ENCODE measurements at places on chromosomes 16 and 17.

- no peak for DNase-seq
Measured at GRCh38 chr16:68378436-68379415, 67.9 kb downstream of the PRMT7 start.

DNA sequence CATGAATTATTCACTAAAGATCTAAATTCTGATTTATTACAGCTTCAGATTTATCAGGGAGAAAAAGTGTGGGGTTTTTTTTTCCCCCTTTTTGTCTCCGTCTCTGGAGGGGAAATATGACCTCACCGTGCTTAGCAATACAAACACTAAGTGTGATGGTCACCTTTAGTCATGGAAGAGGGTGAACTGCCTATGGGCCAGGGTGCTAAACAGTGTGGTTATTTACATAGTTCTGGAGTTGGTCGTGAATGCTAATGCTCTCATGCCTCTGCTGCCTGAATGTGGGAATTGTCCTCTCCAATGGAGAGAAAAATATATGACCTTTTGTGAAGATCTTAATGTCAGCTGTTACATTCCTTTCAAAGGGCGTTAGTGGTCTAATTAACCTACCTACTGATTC, 44.8 kb upstream of the MSI2 start:
- DNase-seq: peak; percentile 37

DNA sequence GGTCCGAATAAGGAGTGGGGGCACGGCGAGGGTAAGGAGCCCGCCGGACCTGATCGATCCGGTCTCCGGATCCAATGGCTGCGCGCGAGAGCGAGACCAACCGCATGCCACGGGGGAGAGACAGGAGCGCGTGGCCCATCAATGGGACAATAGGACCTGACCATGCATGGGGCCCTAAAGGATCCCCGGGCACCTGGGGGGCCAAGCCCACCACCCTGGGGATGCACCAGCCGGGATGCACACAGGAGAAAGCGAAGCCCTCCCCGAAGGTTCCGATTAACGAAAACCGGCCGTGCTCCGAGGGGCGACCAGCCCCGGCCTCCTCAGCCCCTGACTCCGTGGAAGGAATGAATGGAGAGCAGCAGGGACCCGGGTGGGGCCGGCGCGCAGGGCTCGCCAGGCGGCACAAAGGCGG, 525 bp downstream of the JPT1 start:
- DNase-seq: no peak

GRCh38 chr17:56812901-56813388, 20.8 kb downstream of the C17orf67 start:
- no peak for DNase-seq

- DNase-seq: no peak
Measured at GRCh38 chr17:40321524-40321929, 12.5 kb downstream of the RARA start.

GRCh38 chr17:32771396-32771795, 105.5 kb downstream of the MYO1D start:
- no peak for DNase-seq

- no peak for DNase-seq
Measured at GRCh38 chr16:75837681-75838080, 111.4 kb upstream of the CPHXL start.

- DNase-seq: no peak
Measured at GRCh38 chr17:2844416-2844815, 48.2 kb downstream of the RAP1GAP2 start.

DNA sequence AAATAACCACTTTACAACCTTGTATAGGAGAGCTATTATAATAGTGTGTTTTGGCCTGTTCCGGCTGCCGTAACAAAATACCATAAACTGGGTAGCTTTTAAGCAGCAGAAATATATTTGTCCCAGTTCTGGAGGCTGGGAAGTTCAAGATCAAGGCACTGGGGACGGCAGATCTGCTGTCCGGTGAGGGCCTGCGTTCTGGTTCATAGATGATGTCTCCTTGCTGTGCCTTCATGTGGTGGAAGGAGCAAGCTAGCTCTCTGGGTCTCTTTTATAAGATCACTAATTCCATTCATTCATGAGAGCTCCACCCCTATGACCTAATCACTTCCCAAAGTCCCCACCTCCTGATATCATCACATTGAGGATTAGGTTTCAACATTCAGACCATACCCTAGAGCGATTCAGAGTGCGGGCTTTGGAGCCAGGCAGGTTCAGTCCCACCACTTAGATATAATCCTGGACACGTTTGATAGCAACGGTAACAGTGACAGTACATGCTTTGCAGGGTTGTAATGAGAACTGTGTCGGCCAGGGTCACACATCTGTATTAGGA, 76.2 kb upstream of the ZFHX3 start:
- DNase-seq: no peak

DNA sequence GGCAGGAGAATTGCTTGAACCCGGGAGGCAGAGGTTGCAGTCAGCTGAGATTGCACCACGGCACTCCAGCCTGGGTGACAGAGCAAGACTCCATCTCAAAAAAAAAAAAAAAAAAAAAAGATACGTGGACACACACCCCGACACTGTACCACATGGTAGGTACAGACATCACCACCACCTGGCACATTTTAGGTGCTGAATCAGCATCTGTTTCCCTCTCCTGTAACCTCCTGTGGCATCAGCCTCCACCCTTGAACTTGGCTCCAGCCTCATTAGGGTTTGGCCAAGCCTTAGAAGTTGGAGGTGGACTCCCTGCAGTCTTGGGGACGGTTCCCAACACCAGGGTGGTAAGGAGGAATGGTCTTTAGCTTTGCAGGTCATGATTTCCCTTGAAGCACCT, 46.0 kb downstream of the XYLT1 start:
- no peak for DNase-seq

GRCh38 chr16:75130150-75130771, 13.7 kb upstream of the LDHD start:
- no peak for DNase-seq

- DNase-seq: no peak
Measured at GRCh38 chr17:69949496-69949895, 125.5 kb upstream of the KCNJ16 start.

DNA sequence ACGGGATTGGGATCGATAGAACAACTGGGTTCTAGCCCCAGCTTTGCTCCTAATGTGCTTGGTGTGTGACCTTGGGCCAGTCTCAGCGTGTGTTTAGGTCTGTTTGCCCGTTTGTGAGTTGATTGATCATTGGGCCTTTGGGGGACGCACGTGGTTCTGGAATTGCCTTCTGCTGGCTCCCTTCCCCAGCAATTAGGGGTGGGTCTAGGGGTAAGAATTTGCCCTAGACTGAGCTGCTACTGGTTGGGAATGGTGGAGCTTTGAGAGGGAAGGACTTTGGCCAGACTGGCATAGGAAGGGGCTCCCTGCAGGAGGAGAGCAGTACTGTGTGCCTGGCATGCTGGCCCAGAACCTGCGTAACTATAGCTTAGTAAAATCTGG, 1.5 kb downstream of the SPNS2 start:
- DNase-seq: peak; percentile 18

DNA sequence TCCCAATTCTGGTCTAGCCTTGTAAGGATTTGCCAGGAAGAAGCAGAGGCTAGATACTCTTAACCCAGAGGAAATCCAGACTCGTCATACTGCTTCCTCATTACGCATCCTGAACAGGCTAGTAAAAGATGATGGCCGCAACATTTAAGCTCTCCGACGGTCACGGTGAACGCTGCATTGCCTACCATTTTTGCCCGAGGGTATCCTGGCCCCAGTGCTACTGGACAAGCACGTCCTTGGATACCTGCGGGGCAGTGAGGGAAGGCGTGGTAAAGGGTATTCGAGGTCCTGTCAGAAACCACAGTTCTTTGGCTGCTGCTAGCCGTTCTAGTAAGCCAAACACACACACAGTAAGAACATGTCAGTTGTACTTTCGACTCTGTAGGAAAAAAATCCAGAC, 36.6 kb downstream of the METTL16 start:
- DNase-seq: no peak

GRCh38 chr16:83913245-83913633, 14.3 kb downstream of the MLYCD start:
- DNase-seq: no peak

GRCh38 chr16:70304892-70305448, 6.0 kb downstream of the DDX19B start:
- no peak for DNase-seq

GRCh38 chr16:11325404-11326083, 19.7 kb upstream of the RMI2 start:
- DNase-seq: no peak

- DNase-seq: no peak
Measured at GRCh38 chr17:18235743-18236256, 10.4 kb downstream of the LLGL1 start.

All from HuH-7 (cell line).